NCI-H1105 (cell line): ENCODE measurements at places on chromosomes 6 and 20.

DNA sequence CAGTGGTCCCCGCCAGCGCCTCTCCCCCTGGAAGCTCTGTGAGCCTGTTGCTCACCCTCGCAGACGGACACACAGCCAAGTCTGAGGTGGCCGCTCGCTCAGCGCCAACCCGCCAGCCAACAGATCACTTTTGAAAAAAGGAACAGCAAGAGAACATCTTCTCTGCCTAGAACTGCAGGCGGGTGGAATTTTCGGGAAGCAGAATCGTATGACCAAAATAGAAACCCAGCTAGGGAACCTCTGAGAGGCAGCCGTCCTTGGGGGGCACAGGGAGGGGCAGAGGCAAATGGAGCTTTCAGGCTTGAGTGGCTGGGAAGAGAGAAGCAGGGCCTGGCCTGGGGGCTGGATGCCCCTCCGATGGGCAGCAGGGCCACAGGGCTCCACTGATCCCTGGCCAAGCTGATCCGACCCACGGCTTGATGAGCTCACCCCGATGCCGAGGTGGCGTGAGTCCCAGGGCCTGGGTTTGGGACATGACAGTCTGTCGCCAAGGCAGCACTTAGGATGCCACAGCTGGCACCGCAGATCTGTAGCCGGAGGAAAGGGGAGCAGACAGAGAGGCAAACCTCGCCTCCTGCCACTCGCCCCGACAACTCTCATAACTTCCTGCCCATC lies 9.8 kb downstream of the NFATC2 start:
- DNase-seq, result no peak

DNA sequence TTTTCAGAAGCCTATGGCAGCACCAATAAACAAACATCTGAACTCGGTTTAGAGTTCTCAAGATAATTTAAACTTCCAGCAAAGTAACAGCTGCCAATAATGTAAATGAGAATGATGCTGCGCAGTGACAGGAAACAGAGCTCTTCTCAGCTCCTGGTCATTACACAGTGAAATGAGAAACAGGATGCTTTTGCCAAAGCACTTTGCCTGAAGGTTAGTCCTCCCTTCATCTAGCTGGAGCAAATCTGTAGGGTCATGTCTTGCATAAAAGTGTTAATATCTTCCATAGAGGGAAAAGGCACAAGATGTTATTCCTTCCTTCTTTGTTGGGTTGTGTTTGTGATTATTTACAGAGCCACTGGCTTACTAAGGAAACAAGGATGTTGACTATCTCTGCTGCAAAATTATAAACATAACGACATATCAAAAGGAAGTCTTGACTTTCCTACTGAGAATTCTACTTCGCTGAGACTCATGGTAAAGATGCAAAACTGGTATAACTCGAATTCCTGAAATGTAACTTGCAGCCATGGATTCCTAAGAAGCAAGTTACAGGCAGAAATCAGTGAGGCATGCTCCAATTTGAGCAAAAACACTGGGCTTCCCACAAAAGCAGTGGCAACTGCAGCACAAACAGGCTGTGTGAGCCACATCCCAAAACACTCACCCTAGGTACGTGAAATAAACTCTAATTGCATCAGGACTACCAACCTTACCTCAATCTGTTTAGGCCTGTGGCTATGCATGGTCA lies 102.5 kb upstream of the BEND6 start:
- no peak for DNase-seq

DNA sequence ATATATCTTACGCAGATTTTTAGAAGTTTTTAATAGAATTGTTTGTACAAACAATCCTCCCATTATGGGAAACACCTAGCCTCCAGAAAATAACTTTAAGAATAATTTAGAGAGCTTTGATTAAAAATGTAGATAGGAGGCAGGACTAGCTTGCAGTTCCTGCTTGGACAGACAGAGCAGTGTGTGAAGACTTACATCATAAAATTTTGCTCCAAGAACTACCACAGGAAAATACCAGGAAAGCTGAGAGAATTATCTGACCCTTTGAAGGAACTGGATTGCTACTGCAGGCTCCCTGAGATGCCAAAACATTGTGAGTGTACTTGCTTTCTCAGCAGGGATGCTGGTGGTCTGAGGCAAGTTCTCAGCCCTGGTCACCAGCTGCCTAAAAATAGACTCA lies 64.2 kb downstream of the EYS start:
- no peak for DNase-seq

DNA sequence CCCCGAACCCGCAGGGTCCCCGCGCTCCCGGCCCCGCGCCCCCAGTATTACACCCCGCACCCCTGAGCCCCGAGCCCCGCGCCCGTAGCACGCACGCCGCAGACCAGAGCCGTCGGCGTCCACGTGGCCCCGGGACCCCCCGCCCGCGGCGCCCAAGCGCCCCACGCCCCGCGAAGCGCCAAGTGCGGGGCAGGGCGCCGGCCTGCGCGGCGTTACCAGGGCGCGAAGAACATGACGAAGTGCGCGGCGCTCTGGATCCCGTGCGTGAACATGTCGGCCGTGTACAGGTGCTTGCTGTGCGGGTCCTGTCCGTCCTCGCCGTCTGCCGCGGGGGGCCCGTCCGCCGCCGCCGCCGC lies 312 bp downstream of the TXNDC5 start:
- no peak for DNase-seq

DNA sequence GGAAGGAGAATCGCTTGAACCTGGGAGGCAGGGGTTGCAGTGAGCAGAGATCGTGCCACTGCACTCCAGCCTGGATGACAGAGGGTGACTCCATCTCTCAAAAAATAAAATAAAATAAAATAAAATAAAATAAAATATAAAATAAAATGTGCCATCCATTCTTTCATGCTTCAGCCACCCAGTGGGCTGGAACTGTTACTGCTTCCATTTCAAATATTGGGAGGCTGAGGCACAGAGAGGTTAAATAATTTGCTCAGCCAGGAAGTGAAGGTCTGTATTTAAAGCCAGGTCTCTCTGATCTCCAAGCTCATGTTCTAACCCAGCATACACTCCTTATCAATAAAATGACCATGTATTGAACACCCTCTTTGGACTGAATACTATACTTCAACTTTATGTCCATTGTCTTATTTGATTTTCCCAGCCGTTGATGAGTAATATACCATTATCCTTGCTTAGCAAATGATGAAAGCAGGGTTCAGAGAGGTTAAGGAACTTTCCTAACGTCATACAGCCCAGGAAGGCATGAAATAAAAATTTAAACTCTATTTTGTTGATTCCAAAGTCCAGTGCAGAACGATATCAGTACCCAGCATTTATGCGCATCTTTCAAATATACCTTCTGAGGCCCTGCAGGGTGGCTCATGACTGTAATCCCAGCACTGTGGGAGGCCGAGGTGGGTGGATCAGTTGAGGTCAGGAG lies 25.8 kb upstream of the SLC9A8 start:
- no peak for DNase-seq

DNA sequence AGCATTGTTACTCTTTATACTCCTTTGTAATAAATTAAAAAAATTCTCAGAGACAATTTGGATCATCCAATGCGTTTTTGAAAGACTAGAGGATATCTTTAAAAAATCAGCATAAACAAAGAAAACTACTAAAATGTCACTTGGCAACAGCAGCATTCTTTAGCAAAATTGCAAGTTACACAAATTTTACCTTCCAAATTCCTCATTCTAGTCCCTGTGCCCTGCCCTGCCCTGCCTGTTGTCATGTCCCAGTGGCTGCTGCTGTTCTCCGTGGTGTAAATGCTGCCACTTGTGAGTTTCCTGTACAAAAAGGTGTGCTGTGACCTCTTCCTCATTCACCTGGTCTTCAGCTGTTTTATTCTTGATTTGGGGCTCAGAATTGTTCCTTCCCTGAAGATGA lies 83.2 kb downstream of the CDC5L start:
- no peak for DNase-seq

- no peak for DNase-seq
Measured at GRCh38 chr6:7594579-7595125, 4.7 kb downstream of the SNRNP48 start.

GRCh38 chr6:3919130-3919628 lies 70.0 kb downstream of the FAM50B start:
- peak; percentile 80 for DNase-seq

DNA sequence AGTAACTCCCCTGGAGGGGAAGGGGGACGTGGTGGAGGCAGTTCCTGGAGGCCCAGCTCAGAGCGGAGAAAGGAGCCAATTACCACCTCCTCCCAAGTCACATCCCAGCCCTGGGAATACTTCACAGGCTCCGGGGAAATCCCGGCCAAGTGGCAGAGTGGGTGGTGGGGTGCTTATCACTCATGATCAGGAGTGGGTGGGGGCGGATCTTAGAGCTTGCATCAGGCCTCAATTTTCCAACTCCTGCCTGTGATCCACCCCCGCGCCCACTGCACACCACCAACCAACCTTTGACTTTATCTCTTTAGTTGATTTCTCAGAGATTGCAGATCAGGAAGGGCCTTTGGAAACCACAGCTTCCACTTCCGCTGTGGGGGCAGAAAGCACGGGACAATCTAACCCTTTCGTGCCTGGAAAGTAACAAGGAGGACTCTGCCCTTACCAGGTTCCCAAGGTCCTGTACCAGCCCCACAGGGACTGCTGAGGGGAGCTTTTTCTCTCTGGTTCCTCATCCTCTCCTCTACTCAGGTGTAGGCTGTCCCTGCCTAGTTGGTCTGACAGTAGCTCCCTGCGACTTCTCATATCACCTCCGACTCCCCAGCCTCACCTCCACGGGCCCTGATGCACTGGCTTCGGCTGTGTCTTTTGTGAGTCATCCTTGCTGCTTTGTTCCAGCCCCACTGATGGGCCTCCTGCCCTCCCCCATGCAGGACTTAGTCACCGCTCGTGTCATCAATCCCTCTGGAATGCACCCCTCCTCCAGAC lies 24.9 kb upstream of the IER3 start:
- DNase-seq, result no peak

- no peak for DNase-seq
Measured at GRCh38 chr20:45918182-45918737, 6.3 kb upstream of the PLTP start.

DNA sequence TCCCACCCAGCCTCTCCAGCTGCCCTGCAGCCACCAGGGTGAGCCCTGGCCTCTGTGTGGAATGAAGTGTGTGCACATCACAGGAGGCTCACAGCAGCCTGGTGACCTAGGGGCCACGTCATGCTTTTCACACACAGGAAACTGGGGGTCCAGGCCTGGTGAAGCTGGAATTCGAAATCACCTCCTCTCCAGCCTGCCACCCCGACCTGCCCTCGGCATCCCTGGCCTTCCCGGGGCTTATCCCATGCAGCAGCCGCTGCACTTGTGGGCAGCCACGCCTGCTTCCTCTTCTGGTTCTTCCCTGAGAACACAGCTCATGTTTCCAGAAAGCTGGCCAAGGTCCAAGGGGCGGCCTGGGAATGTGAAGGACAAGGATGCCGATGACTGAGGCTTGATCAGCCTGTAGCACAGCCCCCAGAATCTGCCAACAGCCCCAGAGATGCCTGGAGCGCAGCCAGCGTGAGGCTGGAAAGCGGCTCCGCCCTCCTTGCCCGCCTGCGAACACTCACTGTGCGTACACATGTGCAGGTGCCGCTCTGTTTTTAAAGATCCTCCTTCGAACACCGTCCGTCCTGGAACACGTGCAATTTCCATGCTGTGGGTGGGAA lies 4.2 kb upstream of the NTSR1 start:
- peak; percentile 99 for DNase-seq

DNA sequence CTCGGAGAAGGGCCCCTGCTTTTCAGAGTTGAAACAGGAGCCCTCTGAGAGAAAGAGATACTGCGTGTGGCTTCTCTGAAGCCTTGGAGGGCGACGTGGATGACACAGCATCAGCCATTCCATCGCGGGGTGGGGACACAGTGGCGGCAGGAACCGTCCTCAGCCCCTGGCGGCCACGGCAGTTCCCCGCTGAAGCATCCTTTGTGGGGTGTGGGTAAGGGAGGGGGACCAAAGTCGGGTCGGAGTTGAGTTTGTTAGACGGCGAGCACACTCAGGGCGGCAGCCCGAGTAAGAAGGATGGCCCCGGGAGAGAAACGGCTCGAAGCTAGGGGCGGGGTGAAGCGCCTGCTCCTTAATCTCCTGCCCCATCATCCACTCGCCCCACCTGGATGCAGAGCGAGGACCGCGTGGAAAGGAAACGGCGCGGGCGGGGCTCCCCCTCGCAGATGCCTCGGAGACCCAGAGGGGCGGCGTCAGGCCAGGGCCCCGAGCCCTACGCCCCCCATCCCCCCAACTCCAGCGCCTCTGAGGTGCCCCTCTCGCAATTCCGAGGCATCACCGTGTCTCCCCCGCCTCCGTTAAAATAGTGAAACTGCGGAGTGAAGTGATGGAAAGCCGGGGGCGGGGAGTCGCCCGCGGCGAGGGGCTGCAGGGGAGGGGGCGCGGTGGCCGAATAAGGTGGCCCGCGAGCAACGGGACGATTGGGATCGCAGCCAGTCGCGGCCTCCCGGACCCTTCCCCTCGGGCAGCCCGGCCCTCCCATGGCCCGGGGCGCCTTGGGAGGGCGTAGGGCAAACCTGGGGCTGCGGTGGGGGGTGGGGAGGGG lies 796 bp upstream of the RREB1 start:
- DNase-seq, result no peak

DNA sequence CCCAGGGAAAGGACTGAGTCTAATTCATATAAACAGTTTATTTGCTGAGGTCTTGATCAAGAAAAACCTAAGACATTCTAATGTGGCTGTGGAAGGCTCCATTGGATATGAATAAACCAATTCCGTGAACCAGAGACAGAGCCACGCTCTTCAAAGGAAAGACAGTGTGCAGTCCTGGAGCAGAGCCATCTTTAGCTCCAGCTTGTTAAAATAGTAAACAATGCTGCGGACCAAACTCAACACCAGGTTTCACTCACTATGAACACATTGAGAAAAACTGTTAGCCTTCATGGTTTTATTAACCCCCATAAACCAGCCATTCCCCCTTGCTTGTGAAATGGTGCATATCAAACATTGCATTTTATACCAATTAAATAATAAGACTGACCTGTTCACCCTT lies 61.9 kb downstream of the COL9A1 start:
- no peak for DNase-seq

GRCh38 chr20:47043086-47043485 lies 148.4 kb downstream of the EYA2 start:
- DNase-seq, result no peak

DNA sequence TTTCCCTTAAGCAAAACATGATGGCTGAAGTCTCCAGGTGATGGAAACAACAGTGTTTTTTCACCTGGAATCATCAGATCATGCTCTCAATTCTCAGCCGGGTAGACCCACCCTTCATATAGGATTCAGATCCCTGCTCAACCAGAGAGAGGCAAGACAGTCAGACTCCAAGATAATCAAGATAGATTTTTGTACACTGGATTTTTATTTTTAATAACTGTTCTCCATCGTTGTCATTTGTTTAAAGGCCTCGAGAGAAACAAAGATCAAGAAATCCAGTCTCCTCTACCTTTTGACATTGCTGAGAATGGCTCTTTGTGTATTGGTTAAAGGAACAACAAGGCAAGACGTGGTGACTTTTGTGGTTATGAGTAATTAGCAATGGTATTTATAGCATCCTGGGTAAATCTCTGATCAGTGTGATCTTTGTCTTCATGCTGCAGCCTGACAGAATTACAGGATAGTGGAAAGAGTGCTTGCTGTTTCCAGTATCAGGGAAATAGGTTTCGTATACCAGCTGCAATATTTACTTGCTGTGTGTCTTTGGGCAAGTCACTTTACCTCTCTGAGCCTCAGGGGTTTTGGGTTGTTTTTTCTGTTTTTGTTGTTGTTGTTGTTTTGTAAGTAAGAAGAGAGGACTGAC lies 29.9 kb downstream of the ID4 start:
- DNase-seq, result no peak

GRCh38 chr6:104326173-104327001 lies 533.3 kb downstream of the HACE1 start:
- DNase-seq, result no peak
